Left forelimb (tissue), 1 donor: ENCODE measurements at places on chromosomes 7 and 10.

- no peak for DNase-seq
Observed at GRCh38 chr10:20466731-20467130, 430.4 kb downstream of the NEBL start.

GRCh38 chr7:74656441-74656836 is 1.1 kb upstream of the GTF2I start:
- DNase-seq: peak; percentile 83

GRCh38 chr10:123743441-123744223 is 77.5 kb downstream of the GPR26 start:
- DNase-seq: no peak

- no peak for DNase-seq
Observed at GRCh38 chr7:112204499-112205342, 1.5 kb downstream of the DOCK4 start.

GRCh38 chr7:159107161-159107892 is 37.3 kb downstream of the VIPR2 start:
- no peak for DNase-seq

DNA sequence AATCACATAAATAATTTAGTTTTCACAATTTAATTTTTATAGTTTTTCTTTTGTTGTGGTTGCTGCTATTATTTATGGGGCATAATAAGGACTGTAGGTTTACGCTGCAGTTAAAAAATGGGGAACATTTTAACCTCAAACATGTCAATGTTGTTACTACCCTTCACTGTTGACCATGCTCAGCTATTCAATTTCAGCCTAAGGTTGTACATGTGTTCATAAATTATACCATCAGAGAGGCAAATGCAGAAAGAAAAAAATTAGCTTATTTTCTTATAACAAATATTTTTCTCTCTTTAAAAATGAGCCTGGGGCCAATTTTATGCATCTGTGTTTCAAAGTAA is 110.1 kb upstream of the PITRM1 start:
- no peak for DNase-seq

GRCh38 chr7:106183952-106184351 is 71.8 kb upstream of the SYPL1 start:
- no peak for DNase-seq

DNA sequence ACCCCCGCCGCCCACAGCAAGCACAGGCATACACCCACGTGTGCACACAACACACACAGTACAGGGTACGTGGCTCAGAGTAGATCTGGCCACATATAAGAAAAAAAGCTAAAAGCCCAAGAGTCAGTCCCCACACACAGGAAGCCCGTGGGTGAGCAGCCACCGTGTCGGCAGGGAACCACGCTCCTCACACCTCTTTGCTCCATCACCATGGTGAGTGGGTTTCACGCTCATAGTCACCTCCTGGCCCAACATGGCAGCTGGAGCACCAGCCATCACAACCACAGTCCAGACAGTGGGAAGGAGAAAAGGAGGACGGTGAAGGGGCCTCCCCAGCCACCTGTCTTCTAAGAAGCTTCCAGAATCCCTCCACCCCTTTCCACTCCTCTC is 76.0 kb upstream of the PDGFA start:
- DNase-seq: no peak

DNA sequence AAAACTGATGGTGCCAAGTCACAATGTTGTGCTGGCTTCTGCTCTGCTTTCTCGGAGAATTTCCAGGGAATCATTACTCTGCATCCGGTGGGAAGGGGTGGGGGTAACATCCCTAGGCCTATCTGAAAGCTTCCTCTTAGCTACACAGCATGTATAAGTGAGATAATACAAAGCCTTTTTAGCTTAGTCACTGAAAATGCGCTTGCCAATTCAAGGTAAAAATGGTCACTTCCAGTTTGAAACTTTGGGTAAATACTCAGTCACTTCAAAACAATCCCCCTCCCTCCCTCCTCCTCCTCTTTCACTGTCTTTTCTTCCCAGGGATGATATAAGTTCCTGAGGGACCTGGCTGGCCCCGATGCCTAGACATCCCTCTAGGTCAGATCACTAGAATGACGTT is 57.3 kb upstream of the APBB1IP start:
- DNase-seq: no peak

GRCh38 chr10:3805201-3805790 is 20.3 kb upstream of the KLF6 start:
- DNase-seq: no peak

DNA sequence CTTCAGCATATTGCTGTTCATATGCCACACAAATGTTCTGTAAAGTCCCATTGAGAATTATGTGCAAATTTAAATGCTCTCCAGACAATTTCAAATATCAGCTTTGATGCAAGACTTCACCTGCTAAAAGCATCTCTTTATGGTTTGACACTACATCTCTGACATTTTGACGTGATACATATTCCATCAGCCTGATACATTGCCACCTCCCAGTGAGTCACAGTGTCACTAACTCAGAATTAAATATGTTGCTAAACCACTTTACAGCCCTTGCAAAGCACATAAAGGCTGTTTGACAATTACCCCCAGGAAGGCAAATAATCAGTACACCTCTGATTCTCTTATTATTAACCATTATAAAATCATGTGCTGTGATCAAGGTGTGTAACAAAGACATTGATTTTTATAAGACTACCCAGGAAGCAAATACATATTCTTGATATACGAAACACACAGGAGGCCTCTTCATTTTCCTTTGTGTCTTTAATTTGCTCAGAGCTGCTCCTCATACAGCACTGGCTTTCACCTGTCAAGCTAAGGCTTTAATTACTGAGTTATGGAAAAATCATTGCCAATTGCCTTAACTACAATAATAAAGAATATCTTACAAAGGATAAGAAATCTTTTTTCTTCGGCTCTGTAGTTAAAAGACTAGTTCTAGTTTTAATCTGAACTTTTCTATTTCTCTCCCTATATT is 547.5 kb upstream of the C7orf33 start:
- DNase-seq: no peak

- DNase-seq: no peak
Observed at GRCh38 chr7:112896026-112896601, 105.9 kb upstream of the TMEM168 start.

DNA sequence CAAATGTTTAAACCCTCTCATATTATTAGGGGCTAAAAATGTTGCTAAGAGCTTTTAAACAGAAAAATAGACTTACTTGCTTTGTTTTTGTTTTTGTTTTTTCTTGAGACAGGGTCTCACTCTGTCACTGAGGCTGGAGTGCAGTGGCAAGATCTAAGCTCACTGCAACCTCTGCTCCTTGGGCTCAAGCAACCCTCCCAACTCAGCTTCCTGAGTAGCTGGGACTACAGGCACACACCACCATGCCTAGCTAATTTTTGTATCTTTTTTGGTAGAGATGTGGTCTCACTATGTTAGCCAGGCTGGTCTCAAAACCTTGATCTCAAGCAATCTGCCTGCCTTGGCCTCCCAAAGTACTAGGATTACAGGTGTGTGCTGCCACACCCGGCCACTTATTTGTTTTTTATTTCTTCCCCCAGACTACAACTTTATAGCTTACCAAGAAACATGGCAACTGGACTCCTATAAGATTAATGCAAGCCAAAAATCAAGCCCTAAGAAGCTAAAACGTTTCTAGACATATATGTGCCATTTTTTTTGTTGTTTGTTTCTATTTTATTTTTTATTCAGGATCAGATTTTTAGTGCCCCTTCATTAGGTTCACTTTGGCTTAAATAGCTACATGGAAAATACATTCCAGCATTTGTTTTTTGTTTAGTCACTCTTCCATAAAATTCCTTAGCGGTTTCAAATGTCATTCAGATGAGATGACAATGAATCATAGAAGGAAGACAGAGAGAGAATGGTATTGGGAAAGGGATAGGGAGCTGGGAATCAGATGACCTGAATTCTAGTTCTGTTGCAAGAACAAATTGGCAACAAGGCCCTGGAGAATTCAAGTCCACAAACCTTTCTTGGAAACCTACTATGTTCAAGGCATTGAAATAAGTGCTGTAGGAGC is 163.4 kb upstream of the MKLN1 start:
- no peak for DNase-seq

- no peak for DNase-seq
Observed at GRCh38 chr7:82444220-82444909, 788 bp upstream of the CACNA2D1 start.

- DNase-seq: no peak
Observed at GRCh38 chr10:86340991-86341260, 25.7 kb downstream of the GRID1 start.

DNA sequence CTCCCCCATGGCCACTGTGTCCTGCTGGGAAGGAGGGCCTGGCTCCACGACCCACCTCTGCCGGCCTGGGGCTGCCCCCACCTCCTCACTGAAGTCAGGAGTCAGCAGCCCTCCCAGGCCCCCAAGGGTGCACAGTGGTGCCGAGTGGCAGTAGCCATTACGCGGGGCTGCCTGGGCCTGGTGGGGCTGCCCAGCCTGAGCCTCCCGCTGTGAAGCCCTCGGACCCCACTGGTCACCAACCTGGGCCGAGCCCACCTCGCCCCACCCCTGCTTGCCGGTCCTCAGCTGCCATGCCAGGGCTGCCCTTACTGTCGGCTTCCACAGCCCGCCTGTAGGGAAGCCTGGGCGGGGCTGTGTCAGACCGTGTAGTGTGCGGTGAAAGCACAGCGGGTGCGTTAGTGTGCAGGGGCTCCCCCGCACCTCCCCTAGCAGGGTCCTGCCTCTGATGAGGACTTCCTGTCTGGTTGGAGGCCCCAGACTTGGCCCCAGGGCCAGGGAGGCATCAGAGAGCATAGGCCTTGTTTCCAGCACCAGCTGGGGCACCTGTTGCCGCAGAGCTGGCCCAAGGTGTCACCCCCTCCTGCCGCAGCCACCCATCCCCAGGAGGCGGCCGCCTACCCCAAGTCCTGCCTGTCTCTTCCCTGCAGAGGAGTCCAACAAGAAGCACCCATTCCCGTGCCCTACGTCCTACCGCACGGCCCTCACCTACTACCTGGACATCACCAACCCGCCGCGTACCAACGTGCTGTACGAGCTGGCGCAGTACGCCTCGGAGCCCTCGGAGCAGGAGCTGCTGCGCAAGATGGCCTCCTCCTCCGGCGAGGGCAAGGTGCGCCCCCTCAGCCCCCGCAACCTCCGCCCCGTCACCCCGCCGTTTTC is 10.0 kb downstream of the TMEM120A start:
- DNase-seq: no peak

- DNase-seq: no peak
Observed at GRCh38 chr10:6702030-6702429, 122.0 kb upstream of the PRKCQ start.

- DNase-seq: no peak
Observed at GRCh38 chr7:15906436-15906835, 220.0 kb upstream of the MEOX2 start.

DNA sequence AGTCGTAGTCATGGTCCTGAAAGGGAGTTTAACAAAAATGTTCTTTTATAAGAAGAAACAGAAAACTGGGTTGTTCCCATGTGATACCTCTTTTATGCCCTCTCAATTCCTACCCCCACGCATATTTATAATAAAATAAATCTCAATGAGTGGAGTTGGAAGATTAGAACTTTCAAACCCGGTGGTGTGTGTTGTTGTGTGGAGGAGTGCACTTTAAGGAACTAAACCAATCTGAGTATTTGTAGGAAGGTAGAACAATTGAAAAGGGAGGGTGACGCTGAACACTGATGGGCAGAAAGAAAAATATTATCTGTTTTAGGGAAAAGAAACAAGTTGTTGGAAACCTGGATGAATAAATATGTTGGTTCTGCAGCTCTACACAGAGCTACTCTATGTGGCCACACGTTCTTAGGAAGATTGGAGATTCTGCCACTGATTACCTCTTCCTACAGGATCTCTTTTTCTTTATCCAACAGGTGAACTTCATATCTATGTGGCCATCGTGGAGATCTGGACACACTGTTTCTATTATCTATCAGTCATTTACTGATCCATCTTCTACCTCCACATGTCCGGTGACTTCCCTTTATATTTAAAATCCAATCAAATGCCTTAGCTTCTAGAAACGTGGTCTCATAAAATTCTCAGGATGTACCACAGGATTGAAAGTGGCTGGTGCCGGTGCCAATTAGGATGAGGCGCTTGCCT is 13.1 kb upstream of the GATA3 start:
- no peak for DNase-seq

- DNase-seq: no peak
Observed at GRCh38 chr10:84845628-84846261, 517.4 kb downstream of the CCSER2 start.

GRCh38 chr10:35493196-35494118 is 111.7 kb upstream of the GJD4 start:
- DNase-seq: no peak

DNA sequence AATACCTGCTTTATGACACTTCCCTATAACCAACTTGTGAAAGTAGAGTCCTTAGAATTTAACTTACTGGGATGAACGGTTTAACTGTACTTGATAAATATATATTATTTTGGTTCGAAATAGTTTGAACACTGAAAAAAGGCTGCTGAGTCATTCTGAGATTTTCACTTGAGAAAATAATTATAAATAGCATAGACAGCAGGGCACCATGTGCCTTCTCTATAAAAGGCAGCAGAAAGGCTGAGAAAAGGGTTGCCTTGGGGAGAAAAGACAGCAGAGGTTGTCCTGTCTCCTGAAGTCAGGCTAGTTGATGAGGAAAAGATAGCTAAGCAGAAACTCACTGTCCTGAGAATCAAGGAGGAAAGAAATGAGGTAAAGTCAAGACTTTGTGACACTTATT is 92.4 kb downstream of the CTTNBP2 start:
- no peak for DNase-seq

DNA sequence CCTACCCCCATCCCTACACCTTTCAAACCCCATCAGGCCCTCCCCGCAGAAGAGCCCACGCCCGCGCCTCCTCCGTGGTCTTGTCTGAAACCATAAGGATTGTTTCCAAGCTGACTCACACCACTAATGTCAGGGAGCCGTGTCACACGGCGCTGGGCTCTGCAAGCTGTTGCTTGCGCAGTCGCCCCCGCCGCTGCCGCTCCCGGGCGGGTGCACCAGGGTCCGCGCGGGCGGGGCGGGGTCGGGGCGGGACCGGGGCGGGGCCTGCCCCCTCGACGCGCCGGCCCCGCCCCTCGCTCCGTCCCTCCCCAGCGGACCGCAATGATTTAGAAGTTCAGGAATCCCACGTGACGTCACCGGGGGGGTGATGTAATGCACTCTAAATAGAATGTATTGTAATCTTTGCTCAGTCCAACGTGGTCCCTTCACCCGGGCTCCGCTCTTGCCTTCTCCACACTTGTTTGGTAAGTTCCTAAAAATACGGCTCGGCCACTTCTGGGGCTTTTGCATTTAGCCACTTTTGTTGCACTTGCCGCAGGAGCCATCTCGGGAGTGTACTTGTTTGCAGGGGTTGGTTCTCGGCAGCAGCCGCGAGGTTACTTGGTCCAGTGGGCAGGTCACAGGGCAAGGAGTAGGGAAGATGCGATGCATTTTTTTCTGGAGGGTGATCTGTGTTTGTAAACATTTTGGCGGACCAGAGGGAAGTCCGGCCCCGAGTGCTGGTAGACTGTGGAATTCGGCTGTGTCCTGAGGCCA is 3.2 kb upstream of the CREB5 start:
- DNase-seq: peak; percentile 95

GRCh38 chr10:50397312-50398140 is 146.2 kb upstream of the ASAH2 start:
- DNase-seq: no peak

GRCh38 chr7:152424348-152425108 is 11.3 kb downstream of the KMT2C start:
- DNase-seq: no peak

- DNase-seq: no peak
Observed at GRCh38 chr10:108601851-108602250, 1321.5 kb downstream of the XPNPEP1 start.
